ENCODE measurements at places on chromosomes 12 and 14.

GRCh38 chr12:54189198-54189539, 384 bp upstream of the SMUG1 start:
- no peak for DNase-seq

GRCh38 chr12:770479-770878, 18.1 kb downstream of the WNK1 start:
- no peak for DNase-seq

- no peak for DNase-seq
Observed at GRCh38 chr12:25719505-25719904, 166.4 kb upstream of the LMNTD1 start.

- DNase-seq, result no peak
Observed at GRCh38 chr14:67442139-67442906, 30.4 kb upstream of the PLEK2 start.

GRCh38 chr14:74552623-74553022, 59.1 kb downstream of the ISCA2 start:
- no peak for DNase-seq

- no peak for DNase-seq
Observed at GRCh38 chr12:120262852-120263747, 2.4 kb downstream of the PXN start.

- no peak for DNase-seq
Observed at GRCh38 chr12:62714774-62715721, 219.9 kb downstream of the PPM1H start.

GRCh38 chr14:20093442-20093841, 17.1 kb upstream of the OR4K17 start:
- DNase-seq, result no peak

- peak; percentile 66 for DNase-seq
Observed at GRCh38 chr12:51341251-51342007, 5.0 kb downstream of the CELA1 start.

DNA sequence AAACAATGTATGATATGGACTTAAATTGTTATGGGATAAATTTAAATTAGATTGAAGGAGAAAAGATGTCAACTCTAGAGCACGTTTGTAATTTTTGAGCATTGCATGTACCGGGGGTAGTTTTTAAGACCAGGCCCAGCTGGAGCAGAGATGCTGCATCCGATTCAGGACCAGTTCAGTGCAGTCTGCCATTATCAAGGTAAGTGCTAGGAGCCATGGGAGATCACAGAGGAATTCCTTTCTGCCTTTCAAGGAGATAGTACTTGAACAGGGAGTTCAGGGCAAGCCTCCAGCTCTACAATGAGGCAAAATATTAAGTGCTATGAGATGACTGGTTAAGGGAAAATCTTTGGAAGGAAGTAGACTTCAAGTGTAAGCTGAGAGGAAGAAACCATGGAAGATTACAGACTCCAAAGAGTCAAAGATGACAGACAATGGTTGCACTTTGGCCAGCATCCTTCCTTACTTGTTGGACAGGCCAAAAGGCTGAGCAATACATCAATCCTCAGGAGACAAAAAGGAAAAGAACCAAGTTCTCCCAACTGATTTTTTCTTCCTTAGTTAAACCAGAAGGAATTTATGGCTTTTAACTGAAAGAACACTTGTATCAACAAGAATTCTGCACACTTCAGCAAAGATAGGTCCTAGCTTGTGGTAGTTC, 113.2 kb upstream of the HIF1A start:
- DNase-seq, result no peak

- no peak for DNase-seq
Observed at GRCh38 chr12:119710965-119711551, 43.1 kb downstream of the PRKAB1 start.

GRCh38 chr12:90174198-90174510, 465.5 kb upstream of the ATP2B1 start:
- peak; percentile 23 for DNase-seq

GRCh38 chr12:40261937-40262336, 37.1 kb downstream of the LRRK2 start:
- no peak for DNase-seq

DNA sequence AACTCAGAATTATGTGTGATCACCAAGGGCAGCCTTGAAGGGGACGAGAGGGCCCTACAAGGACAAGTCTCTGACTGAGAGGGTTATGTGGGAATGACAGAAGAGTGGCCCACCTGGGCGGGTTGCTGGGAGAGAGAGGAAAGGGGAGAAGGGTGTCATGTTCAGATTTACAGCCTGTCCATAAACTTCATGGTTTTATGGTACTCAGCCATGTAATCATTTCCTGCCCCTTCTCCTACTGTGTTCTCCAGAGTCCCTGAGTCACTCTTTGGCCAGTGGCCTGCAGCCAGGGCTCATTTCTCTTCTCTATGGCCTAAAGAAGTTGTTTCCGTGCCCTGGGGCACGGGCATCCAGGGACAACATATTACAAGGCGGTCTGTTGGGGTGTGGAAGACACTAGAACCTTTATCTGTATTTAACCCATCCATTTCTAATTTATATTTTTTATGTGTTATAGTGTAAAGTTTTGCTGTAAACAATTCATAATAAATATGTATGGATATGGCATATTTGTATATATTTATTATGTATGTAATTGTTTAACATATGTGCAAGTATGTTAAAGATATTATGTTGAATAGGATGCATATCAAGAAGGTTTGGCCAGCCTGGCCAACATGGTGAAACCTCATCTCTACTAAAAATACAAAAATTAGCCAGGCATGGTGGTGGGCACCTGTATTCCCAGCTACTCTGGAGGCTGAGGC, 26.9 kb downstream of the DDX47 start:
- peak; percentile 86 for DNase-seq

DNA sequence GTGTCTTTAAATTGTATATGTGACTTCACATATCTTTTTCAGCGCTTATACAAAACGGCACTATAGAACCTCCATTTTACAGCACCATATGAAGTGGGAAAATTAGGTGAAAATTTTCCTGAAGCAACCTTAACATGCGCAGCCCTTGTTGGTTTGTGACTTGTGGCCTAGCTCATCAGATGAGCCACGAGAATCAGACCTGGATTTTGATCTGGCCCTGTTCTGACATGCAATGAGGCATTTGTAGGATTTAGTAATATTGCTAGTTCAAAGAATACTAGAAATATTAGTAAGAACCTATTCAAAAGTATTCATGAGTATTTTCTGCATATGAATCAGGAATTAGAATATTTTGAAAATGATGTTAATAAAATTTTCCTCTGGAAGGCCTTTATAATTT, 2.9 kb downstream of the CDKN1B start:
- DNase-seq, result no peak

DNA sequence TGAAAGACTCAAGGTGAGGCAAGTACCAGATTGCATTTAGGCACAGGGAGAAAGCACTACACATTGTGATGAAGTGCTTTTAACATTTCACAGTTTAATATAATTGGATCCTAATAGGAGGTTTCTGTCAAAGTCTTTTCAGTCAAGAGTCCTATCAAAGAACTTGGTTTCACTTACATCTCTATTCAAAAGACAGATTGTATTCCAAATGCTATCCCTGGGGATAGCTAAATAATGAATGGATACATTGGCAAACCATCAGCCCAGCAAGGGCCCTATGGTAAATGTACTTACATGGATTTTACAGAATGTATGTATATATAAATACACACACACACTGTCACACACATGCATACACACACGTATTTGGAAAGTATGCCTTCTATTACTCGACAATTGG, 655.5 kb upstream of the FLRT2 start:
- peak; percentile 32 for DNase-seq

DNA sequence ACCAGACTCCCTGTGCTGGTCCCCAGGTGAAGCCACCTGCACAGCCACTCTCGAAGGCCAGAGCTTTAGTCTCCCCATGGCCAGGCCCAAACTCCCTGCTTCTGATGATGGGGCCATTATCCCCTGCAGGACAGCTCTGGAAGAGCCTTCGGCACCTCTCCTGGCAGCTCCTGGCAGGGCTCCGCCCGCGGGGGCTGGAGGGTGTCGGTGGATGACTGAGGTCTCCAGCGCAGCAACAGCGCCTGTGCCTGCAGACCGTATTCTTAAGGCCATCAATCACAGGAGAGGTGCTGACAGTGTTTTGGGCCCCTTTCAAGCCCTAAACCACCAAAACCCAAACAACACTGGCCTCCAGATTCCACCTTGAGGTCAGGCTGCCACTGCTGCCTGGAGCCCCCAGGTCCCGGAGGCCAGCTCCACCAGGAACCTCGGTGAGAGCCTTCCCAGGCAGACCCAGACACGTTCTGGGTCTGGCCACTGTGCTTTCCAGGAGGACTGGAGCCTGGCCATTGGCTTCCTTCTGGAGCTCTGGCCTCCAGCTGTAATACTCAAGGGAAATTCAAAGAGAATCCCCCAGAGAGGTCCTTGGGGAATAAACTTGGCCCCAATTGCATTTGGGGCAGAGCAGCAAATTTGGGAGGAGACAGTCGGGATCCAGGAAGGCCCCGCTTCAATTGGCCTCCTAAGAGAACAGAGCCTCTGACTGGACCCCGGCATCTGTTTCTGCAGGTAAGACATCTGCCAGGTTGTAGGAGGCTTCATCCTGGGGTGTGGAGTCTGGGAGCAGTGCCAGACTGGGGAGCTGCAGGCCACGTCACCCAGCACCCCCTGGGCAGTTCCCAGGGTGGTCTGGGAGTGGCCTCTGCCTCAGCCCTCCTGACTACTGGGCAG, 210.6 kb upstream of the RTL1 start:
- DNase-seq, result no peak

DNA sequence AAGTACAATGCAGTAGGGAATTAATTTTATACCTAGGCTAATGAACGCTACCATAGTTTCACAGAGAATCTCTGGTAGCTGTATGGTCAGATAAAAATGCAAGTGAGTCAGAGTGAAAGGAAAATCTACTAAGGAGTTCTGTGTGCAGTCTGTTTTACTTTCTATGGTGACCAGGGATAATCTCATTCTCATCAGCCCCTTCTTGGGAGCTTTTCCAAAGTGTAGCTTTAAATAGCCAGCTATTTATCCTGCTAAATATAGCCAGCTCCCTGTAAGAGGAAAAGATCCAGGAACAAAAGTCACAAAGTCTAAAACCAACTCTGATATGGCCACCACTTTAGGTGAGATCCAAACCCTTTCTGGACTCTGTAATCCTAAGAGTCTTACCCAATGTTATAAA, 75.5 kb downstream of the TMEM116 start:
- DNase-seq, result no peak

GRCh38 chr12:38930990-38931389, 25.6 kb upstream of the CPNE8 start:
- DNase-seq, result no peak

DNA sequence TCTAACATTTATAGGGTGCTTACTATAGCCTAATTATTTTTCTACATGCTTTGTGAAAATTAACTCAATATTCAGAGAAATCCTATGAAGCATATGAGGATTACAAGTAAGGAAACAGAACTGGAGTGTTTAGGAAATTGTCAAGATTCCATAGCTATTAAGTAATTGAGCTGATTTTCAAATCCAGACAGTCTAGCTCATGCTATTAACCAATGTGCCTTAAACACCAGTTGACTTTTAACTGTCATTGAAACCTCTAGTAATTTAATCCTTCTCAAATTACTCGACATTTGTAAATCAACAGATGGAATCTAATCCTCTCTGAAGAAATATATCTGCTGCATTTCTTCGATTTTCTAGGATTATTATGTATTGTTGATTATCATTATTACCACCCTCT, 488.9 kb downstream of the MDGA2 start:
- DNase-seq, result no peak

GRCh38 chr12:15444523-15444922, 122.2 kb downstream of the PTPRO start:
- DNase-seq, result no peak

DNA sequence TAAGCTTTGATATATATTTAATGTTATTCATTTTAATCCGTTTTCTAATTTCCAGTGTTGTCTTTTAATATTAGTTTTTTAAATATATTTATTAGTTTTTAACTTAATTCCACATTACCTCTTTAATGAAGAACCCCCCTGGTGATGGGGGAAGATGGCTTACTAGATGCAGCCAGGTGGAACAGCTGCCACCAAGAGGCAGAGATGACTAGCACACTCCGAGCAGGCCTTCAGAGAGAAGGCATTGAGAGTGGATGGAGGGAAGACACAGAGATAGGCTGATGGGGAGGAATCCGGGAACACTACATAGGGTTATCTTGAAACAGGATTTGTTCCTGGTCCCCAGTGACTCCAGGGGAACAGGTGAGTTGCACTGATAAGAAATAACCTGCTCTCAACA, 771.6 kb downstream of the LRFN5 start:
- no peak for DNase-seq

- no peak for DNase-seq
Observed at GRCh38 chr14:21098892-21099595, 589 bp upstream of the ZNF219 start.

- DNase-seq, result no peak
Observed at GRCh38 chr12:112362310-112362709, 19.9 kb downstream of the HECTD4 start.

GRCh38 chr12:47870175-47870781, 34.5 kb downstream of the VDR start:
- DNase-seq, result peak; percentile 26

GRCh38 chr12:55736780-55737580, 5.9 kb upstream of the GDF11 start:
- no peak for DNase-seq

All from COLO829 (cell line).